ENCODE measurements at places on chromosomes 5 and 9.

DNA sequence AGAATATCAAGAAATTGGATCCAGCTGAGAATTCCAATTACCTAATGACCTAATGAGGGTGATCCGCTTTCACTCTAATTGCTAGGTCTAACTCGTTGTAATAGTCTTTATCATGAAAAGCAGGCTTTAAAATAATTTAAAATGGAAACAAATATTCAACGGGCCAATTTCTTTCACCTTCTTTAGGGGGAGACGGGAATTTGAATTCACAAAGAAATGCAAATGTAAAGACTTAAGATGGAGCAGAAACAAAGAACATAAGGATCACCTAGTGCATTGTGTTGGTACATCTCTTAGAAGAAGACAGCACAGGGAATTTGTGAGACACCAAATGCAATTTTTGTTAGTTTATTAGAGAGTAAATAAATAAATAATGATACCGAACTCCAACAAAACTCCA, 1.5 kb upstream of the KCNN2 start:
- no peaks in the 10 kb centered on the region for H3K4me1 ChIP-seq

- DNase-seq = no peak
- peaks cover 34% of the 10 kb centered on the region for H3K4me1 ChIP-seq
- H3K27ac ChIP-seq = no peak overlapping the region
- H3K27me3 ChIP-seq = peaks cover 25% of the 10 kb centered on the region
These were observed 4.1 kb upstream of the CDC20B start for GRCh38 chr5:55177078-55177477.

GRCh38 chr9:77946969-77947620, 84.5 kb downstream of the GNAQ start:
- H3K27ac ChIP-seq = no peak overlapping the region
- H3K36me3 ChIP-seq = no peaks in the 10 kb centered on the region
- no peak overlapping the region for H3K4me3 ChIP-seq
- no peak for DNase-seq
- peaks cover 10% of the 10 kb centered on the region for H3K4me1 ChIP-seq

DNA sequence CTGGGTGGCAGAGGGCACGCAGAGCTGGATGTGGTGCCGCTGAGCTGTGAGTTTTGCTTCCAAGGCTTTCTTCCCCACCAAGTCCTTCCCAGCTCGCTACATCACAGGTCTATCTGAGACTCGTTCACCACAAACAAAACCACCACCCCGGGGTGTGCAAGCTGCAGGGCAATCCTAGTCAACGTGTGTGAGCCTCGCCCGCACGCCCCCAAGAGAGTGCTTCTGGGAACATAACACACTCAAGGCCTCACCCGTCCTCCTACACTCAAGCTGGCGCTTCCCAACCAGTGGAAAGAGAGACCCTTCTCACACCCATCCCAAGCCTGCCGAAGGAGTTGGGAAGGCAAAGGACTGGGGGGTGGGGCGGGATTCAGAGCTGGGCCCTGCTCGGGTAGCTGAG, 10.6 kb downstream of the SNAPC4 start:
- H3K4me3 ChIP-seq = no peak overlapping the region
- H3K27me3 ChIP-seq = no peaks in the 10 kb centered on the region
- H3K36me3 ChIP-seq = peaks cover 36% of the 10 kb centered on the region
- no peaks in the 10 kb centered on the region for H3K4me1 ChIP-seq

GRCh38 chr5:34534523-34535103, 121.5 kb upstream of the RAI14 start:
- H3K27ac ChIP-seq = peak overlapping the region; percentile 25
- peaks cover 22% of the 10 kb centered on the region for H3K4me1 ChIP-seq
- H3K4me3 ChIP-seq = no peak overlapping the region
- H3K36me3 ChIP-seq = no peaks in the 10 kb centered on the region
- no peak for DNase-seq
- no peaks in the 10 kb centered on the region for H3K27me3 ChIP-seq

GRCh38 chr9:96391021-96391765, 7.7 kb upstream of the SLC35D2 start:
- H3K4me3 ChIP-seq = no peak overlapping the region
- no peak overlapping the region for H3K27ac ChIP-seq
- H3K27me3 ChIP-seq = no peaks in the 10 kb centered on the region

DNA sequence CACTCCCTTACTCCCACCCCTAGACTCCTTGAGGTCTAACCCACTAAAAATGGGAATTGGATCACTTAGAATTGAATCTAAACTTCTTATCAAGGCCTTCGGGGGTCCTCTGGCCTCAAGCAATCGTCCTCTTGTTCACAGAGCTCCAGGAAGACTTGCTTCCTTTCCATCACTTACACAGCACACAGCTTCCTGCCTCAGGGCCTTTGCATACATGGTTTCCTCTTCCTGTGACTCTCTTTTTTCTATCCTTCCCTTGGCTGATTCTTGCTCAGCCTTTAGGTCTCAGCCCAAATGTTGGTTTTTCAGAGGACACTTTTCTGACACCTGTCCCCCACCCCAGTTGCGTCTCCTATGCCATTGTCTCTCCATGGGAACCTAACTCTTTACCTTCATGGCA, 50.0 kb upstream of the ALDH1B1 start:
- no peaks in the 10 kb centered on the region for H3K4me1 ChIP-seq
- H3K27me3 ChIP-seq = peaks cover 28% of the 10 kb centered on the region
- no peaks in the 10 kb centered on the region for H3K36me3 ChIP-seq
- DNase-seq = no peak
- H3K4me3 ChIP-seq = no peak overlapping the region
- no peak overlapping the region for H3K27ac ChIP-seq

- no peak overlapping the region for H3K27ac ChIP-seq
- H3K4me3 ChIP-seq = no peak overlapping the region
- no peaks in the 10 kb centered on the region for H3K27me3 ChIP-seq
- DNase-seq = no peak
These were observed 197.0 kb downstream of the DRD1 start for GRCh38 chr5:175246889-175247520.

DNA sequence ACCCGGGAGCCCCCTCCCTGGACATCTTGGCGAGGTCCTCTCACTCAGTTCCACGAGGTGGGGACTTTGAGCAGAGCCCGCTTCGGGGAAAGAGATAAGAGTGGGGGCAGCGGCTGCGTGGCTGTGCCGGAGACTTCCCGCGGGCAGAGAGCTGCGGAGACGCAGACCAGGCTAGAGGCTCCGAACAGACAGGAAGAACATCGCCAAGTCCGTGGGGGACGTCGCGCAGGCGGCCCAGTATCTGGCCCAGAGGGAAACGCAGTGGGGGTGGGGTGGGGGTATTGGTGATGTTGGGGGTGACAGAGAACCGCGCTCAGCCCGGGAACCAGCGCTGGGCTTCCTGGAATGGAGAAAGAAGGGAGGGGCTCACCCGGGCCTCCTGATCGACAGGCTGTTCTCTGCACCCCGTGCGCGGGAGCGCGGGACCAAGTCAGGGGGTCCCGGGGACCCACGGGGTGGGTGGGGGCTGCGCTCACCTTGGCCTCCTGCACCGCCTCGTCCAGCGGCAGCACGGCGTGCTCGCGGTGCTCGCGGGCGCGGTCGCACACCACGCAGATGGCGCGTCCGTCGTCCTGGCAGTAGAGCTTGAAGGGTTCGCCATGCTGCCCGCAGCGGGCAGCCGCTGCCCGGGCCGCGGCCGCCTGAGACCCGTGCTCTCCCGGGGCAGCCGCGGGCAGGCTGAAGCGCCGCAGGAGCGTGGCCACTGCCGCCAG, 727 bp downstream of the TRIM7 start:
- H3K27ac ChIP-seq = peak overlapping the region; percentile 31
- H3K27me3 ChIP-seq = no peaks in the 10 kb centered on the region
- H3K36me3 ChIP-seq = peaks cover 13% of the 10 kb centered on the region
- peaks cover 19% of the 10 kb centered on the region for H3K4me1 ChIP-seq

DNA sequence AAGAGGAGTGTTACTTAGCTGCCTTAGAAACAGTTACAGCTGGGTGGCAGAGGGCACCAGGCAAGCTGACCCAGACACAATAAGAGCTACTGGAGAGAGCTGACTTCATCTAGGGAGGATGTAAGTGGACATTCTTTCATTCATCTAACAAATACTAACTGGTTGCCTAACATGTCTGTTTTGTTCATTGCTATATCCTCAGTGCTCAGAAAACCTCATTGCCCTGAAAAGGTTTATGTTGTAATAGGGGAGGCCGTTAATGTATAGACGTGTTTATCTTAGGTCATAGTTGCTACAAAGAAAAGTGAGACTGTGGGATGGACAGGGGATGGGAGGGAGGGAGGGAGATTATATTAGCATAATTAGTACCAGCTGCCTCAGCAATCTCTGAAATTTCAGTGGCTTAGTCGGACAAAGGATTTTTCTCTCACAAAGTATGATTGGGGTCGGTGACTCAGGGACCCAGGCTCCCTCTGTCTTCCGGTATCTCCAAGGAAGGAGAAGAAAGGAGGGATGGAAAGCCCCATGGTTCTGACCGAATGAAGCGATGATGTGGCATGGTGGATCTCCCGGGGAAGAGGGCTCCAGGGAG, 2.6 kb upstream of the SNX18 start:
- H3K36me3 ChIP-seq = no peaks in the 10 kb centered on the region
- DNase-seq = no peak
- H3K27ac ChIP-seq = no peak overlapping the region
- H3K4me1 ChIP-seq = peaks cover 14% of the 10 kb centered on the region
- H3K4me3 ChIP-seq = no peak overlapping the region
- no peaks in the 10 kb centered on the region for H3K27me3 ChIP-seq

GRCh38 chr5:84381502-84382362, 2.9 kb downstream of the EDIL3 start:
- H3K4me1 ChIP-seq = peaks cover 20% of the 10 kb centered on the region
- no peaks in the 10 kb centered on the region for H3K36me3 ChIP-seq
- H3K4me3 ChIP-seq = peak overlapping the region; percentile 25
- peaks cover 34% of the 10 kb centered on the region for H3K27me3 ChIP-seq
- no peak overlapping the region for H3K27ac ChIP-seq

DNA sequence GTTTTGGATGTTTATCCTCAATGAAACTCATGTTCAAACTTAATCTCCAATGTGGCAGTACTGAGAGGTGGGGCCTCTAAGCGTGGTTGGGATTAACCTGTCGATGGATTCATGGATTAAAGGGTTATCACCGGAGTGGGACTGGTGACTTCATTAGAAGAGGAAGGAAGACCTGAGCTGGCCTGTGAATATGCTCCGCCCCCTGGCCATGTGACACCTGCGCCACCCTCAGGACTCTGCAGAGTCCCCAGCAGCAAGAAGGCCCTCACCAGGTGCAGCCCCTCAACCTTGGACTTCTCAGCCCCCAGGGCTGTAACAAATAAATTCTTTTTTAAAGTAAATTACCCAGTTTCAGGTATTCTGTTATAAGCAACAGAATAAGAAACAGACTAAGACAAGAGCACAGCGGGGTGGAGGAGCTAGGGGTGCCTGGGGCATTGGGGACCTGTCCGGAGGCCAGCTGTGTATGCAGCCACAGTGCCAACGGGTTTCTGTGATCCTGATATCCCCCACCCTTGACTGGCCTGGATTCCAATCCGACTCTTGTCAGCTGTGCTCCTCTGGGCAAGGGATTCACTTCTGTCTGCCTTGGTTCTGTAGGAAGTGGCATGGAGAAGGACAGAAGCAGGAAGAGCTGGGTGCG, 3.2 kb upstream of the MAPK9 start:
- DNase-seq = no peak
- H3K27ac ChIP-seq = no peak overlapping the region
- no peak overlapping the region for H3K4me3 ChIP-seq
- H3K36me3 ChIP-seq = no peaks in the 10 kb centered on the region
- H3K27me3 ChIP-seq = no peaks in the 10 kb centered on the region

- H3K4me1 ChIP-seq = no peaks in the 10 kb centered on the region
- H3K27me3 ChIP-seq = peaks cover 23% of the 10 kb centered on the region
- no peak overlapping the region for H3K4me3 ChIP-seq
- H3K36me3 ChIP-seq = no peaks in the 10 kb centered on the region
- DNase-seq = no peak
These were observed 61.8 kb upstream of the ARAP3 start for GRCh38 chr5:141743866-141744272.

Measured in keratinocyte (primary cell).